ENCODE measurements at places on chromosomes 12 and 14.

DNA sequence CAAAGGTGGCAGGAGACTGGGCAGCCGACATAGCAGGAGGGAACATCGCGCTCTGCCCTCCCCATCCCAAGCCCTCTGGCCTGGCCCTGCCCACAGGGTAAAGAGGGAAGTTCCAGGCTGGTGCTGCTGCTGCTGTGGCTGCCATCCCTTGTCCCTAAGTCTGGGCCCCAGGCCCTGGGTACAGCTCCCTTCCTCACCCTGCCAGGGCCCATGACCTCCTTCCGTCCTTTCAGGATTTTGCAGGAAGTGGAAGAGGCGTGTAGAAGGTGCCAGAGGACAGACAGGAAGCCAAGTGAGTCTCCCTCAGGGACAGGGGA is 14.7 kb upstream of the NCOR2 start:
- no peak for DNase-seq

DNA sequence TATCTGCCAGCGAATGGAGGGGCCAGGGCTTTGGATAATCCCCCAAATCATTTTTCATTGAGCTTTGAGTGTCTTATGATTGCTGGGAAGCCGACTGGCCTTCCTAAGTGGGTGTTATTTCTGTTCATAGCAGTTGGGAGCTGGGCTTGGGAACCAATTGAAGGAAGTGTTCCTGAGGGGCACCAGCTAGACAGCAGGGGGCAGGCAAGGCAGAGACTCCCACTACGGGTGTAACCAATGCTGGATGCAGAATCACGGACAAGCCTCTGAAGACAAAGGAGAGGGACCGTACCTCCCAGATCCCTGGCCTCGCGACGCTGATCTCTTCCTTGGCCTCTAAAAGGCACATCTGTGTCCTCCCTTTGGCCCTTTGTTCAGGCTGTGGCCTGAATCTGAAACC is 149.0 kb upstream of the PRMT8 start:
- no peak for DNase-seq

GRCh38 chr14:36512585-36513003 is 7.4 kb downstream of the NKX2-1 start:
- no peak for DNase-seq

DNA sequence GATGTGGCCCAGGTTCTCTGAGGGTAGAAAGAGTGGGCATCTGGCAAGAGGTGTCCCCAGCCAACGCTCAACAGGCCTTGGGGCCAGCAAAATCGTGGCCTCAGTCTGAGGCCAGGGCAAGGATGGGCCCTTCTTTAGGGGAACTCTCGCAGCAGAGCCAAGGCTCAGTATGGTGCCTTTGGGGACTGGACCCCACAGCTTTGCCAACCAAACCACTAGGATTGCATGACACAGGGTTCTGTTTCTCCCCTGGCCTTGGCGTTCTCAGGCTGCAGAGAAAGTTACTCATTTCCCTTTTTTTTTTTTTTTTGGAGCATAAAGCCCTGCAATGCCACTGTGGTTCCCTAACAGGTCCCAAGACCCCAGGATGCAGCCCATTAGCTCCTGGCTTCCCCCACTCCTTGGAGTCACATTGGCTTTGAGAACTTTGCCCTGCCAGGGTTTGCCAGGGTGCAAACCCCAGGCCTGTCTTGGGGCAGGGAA is 100.6 kb downstream of the LGMN start:
- no peak for DNase-seq

- no peak for DNase-seq
Observed at GRCh38 chr12:131231032-131231980, 277.6 kb downstream of the ADGRD1 start.

GRCh38 chr12:8465301-8465996 is 9.7 kb downstream of the CLEC6A start:
- no peak for DNase-seq

DNA sequence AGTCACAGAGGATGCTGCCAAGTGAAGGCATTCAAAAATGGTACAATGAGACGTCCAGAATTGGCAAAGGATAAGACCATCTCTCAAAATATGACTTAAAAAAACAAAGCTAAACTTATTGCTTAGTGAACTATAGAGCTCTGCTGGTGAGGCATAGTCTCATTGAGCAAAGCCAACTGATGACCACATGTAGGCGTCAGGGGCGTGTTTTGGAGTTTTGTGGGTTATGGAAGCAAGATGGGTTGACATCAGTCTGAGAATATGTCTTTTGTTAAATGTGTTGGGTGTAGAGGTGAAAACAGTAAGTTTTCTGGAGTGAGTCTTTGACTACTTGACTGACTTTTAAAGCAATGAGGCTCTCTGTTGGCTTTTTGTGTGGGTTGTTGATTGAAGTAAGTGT is 47.2 kb downstream of the ATL1 start:
- no peak for DNase-seq

- DNase-seq = no peak
Observed at GRCh38 chr12:72024613-72025012, 86.0 kb downstream of the TPH2 start.

GRCh38 chr12:42588524-42589464 is 752 bp downstream of the PRICKLE1 start:
- DNase-seq = no peak

- no peak for DNase-seq
Observed at GRCh38 chr14:91753501-91754128, 21.7 kb upstream of the CATSPERB start.

DNA sequence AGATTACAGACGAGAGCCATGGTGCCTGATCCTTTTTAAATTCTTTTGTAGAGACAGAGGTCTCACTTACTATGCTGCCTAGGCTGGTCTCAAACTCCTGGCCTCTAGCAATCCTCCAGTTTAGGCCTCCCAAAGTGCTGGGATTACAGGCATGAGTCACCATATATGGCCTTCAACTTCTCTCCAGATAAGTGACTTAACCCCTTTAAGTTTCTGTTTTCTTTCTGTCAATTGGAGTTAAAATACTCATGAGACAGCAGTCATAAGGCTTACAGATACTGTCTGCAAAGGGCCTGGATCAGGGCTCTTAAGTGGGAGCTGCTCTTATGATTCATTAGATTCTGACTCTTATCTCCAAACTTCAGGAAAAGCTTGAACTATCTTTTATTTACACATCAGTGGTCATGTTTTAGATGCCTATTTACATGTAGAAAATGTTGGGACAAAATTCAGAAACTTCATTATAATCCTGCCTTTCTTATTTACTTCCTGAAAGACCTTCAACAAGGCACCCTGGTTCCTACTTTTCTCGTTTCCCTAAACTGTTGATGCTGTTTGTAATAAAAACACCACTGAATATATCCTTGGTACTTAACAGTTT is 271.5 kb upstream of the TBX3 start:
- DNase-seq = no peak

DNA sequence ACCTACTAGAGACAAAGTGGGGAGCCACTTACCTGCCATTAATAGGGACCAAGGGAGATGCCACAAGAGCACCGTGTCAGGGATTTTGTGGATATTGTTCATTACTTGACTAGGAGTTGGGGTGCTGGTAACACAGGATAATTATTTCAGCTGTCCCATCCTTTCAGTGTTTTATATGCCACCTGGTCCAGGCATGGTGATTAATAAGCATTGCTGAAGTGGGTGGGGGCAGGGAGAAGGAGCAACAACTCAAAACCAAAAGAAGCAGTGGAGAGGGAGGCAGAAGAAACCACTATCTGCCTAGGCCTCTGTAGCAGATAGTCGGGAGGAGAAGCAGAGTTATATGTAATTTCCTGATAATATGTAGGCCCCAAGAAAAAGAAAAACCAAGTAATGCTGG is 184.6 kb downstream of the NPAS3 start:
- DNase-seq = no peak

- no peak for DNase-seq
Observed at GRCh38 chr14:50359631-50360030, 37.0 kb downstream of the CDKL1 start.

DNA sequence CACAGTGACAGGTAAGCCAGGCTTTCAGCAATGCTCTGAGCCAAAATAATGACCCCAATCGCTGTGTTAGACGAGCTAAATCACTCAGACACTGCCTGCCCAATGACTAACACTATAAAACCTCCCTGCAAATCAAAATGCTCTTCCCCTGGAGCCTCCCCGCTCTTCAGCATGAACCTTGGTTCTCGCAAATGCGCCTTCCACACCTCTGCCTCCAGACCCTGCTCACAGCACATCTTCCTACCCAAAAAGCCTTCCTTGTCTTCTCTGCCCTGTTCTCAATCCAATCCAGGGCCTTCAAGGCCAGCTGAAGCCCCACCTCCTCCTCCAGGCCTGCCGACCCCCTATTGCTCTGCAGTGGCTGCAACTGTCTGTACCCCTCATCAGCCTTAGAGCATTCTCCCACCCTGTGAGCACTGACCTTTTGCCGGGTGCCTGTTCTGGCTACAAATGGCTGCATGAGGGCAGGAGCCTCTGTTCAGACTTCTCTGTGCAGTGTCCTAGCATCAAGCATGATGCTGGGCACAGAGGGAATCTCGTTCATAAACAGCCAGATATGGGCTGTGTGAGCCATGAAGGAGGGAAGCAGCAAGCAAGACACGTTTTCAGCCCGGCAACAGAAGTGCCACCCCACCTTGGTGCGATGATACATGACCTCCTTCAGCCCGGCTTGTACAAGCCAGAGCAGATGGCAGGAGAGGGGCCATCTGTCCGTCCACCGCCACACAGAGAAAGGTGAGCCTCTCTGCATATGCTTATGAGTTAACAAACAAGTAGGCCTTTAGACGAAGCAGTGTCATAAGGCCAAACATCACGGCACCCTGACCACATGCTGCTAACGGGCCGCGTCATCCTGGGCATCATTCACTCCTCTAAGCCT is 64.5 kb upstream of the DDX11 start:
- no peak for DNase-seq

DNA sequence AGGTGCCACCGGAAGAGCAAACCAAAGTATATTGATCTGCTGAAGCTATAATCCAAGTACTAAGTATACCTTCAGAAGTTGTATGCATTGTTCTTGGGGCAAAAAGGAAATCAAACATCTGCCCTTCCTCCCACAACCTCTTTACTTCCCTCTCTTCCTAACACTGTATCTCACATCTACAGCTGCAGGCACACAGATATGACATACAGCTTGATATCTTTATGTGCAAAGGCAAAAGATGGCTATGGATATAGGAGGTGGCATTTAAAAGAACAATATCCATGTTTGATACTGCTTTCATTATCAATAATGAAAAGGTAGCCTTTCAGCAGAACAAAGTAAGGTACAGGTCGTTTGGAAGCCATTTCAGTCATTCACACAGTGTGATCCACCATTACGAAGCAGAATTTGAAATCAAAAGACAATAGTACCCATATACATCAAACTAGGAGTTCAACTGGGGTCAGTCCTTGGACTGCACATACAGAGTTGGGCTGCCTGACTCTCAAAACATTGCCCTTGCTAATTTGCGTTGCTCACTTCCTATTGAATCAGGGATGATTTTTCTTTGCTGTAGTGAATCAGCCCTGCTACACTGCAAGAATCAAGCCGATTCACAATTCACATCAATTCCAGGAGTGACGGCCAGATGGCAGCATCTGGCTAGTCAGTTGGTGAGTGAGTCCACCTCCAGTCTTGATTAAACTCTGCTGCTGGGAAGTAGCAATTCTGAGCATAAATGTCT is 8.9 kb downstream of the ANG start:
- DNase-seq = no peak

DNA sequence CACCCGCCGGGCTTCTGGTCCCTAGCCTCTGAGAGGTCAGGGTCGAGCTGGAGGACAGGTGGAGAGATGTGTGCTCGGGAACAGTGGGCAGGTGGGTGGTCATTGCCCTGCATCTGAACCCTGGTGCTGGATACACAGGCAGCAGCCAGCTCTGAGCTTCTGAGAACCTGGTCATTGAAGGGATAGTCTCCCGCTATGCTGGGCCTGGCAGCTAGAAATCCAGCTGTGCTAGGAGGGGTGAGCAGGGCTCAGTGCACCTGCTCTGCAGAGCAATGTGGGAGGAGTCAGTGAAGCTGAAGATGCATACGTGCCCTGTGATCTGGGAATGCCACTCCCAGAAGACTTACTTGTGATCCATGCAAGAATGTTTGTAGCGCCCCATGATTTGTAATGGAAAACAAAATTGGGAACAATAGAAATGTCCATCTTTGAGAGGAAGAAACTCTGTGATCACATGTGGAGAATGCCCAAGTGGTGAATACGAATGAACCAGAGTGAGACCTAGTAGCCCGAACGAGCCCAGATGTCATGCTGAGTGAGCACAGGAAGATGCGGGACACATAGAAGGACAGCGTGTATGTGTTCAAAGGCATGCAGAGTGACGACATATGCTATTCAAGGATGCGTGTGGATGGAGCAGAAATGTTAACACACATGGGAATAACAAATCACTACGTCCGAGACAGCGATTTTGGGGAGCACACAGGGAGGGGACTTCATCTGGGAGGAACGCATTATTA is 63.4 kb downstream of the AACS start:
- DNase-seq = no peak

GRCh38 chr12:56324206-56324605 is 8.4 kb upstream of the CNPY2 start:
- no peak for DNase-seq

- DNase-seq = no peak
Observed at GRCh38 chr14:62847168-62847567, 198.1 kb downstream of the KCNH5 start.

- no peak for DNase-seq
Observed at GRCh38 chr14:73250781-73251500, 13.6 kb downstream of the PAPLN start.

DNA sequence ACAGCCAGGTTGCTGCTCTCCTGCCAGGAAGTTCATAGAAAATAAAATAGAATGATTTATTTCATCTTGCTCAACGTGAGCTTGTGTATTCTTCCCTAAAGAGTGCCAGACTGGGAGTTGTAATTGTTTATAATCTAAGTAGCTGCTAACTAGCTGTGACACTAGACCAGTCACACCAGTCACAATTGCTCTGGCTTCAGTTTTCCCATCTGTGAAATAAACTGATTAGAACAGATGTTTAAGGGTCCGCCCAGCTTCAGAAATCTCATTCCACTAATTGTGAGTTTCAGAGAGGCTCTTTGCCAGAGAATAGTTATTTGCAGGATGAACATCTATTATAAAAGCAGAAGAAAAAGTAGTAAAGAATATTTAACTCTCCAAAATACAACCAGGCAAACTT is 55.6 kb upstream of the ZDHHC17 start:
- DNase-seq = no peak

GRCh38 chr12:95723693-95724384 is 66.7 kb downstream of the NTN4 start:
- DNase-seq = no peak

Measured in stimulated activated CD4-positive, alpha-beta T cell treated with anti-CD3 and anti-CD28 coated beads, Interleukin-1b, Interleukin-23, amount 100 ng/mL, for 1 hour (primary cell).